Activated CD4-positive, alpha-beta T cell treated with anti-CD3 and anti-CD28 coated beads, Interleukin-2, amount 10 ng/mL, durations not matched to agents 7 days and 5 days (primary cell): ENCODE measurements at places on chromosomes 4 and X. TPM values are rescaled to one million over a fixed set of nuclear protein-coding genes. Genes with fewer than 3 reads are reported as not detected.
A peak's percentile ranks its signal among the peaks of the same experiment; 100 is the strongest.

GRCh38 chrX:79366873-79367749, at the start of gene ITM2A:
Gene ITM2A, minus strand, starts transcription at chrX:79367334. Its CDS starts 119 bp downstream, at chrX:79367215.
- peaks cover 17% of the 10 kb centered on the region for H3K36me3 ChIP-seq
- H3K4me3 ChIP-seq: peak within 1 kb of the TSS; percentile 96
- H3K4me1 ChIP-seq: peaks cover 32% of the 10 kb centered on the region
- peak; percentile 60 for DNase-seq
- H3K27ac ChIP-seq: peak within 1 kb of the TSS; percentile 99

- H3K4me3 ChIP-seq: no peak overlapping the region
- no peaks in the 10 kb centered on the region for H3K36me3 ChIP-seq
- H3K27ac ChIP-seq: no peak overlapping the region
- DNase-seq: no peak
- H3K27me3 ChIP-seq: peaks cover 3% of the 10 kb centered on the region
Measured at GRCh38 chr4:183200453-183200852, 101.4 kb downstream of the WWC2 start.

DNA sequence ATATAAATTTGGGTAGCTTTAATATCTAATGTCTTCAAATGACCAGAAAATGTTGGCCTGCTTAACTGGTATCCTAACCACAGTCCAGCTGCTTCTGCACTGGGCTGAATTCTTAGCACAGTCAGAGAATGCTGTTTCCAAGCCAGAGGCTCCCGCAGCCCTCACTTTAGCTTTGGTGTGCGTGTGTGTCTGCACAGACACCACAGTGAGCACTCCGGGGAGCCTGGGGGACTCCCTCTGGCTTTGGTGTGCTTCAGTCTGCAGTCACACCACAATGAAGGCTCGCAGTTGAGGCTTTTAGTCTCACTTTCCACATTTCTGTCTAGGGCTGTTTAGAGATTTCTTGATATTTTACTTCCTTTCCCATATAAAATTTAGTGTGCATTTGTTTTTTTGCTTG, 53.6 kb downstream of the APOO start:
- DNase-seq: no peak
- H3K27ac ChIP-seq: no peak overlapping the region
- no peaks in the 10 kb centered on the region for H3K36me3 ChIP-seq
- no peaks in the 10 kb centered on the region for H3K4me1 ChIP-seq
- no peaks in the 10 kb centered on the region for H3K27me3 ChIP-seq

MAGEA2 gene
- not detected for total RNA-seq

LEF1 gene
- 498 TPM for total RNA-seq

STATH gene
- total RNA-seq: not detected

ADGRL3 gene
- not detected for total RNA-seq

GDPD2 gene
- 0.22 TPM for total RNA-seq

CT55 gene
- not detected for total RNA-seq
